ENCODE measurements at places on chromosomes 12 and 14.

DNA sequence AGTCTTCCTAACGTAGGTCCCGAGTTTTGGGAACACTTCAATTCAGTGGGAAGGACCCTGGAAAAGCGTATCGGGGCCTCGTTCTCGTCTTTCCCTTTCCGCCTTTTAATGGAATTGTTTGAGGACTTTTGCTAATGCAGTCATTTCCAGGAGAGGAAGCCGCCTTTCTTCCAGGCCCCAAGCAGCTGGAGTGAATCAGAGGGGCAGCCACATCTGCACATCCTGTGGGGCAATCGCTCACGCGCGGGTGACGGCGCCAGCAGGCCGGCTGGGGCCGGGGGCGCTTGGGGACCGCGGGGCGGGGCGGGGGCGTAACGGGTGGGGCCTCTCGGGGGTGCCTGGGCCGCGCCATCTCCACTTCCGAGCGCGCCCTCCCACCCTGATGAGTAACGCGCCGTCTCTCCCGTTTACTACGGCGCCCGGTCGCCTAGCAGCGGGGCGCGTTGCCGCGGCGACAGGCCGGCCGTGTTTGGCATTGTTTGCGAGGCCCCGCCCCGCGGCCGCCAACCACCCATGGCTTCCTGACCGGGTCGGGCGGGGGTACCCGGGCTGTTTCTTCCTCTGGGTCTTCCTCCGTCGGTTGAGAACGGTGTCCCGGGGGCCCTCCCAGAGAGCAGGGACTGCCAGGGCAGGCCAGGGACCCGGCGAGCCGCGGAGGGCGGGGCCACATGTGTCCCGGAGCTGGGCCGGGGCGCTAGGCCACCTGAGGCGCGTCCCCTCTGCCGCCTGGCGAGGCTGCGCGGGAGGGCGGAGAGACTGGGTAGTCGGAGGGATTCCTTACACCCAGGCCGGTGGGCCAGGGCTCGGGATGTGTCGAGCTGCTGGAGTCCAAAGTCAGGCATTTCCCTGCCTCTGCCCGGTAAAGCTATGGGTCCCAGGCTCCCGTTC lies 2.3 kb downstream of the GSG1 start:
- H3K4me3 ChIP-seq: peak overlapping the region; percentile 45
- H3K4me1 ChIP-seq: peaks cover 8% of the 10 kb centered on the region
- DNase-seq: peak; percentile 74
- peak overlapping the region; percentile 74 for H3K27ac ChIP-seq
- no peaks in the 10 kb centered on the region for H3K36me3 ChIP-seq
- H3K27me3 ChIP-seq: no peaks in the 10 kb centered on the region

DNA sequence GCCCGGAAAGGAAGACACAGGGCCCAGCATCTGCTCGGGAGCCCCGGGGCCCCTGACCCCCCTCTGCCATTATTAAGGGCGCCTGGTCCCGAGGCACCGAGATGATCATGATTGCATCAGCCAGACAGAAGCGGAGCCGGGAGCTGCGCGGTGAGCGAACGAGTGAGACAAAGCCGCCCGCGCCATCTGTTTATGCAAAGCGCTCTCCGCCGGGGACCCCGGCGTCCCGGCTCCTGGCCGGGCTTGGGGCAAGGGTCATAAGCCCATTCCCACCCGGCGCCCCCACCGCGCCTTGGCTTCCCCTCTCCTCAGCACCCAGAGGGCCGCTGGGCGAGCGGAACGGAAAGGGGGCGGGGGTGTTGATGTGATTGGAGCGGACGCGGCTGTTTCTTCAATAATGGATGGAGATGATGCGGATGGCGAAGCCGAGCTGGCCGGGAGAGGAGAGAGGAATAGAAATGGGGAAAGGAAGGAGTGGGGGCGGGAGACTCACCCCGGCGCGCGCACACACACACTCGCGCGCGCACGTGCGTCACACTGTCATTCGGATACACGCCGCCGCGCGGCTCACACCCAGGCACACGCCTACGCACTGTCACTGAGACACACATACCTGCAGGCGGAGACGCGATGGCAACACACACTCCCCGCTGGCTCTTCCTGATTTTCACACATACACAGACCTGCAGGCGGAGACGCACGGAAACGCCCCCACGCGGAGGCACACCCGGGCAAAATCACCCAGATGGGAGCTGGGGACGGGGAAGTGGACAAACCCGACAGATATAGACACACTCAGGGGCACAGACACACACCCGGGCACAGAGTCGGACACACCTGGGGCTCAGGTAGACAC lies 10.7 kb downstream of the STAC3 start:
- no peaks in the 10 kb centered on the region for H3K27me3 ChIP-seq
- no peak overlapping the region for H3K27ac ChIP-seq
- DNase-seq: peak; percentile 34
- H3K4me3 ChIP-seq: peak overlapping the region; percentile 51
- H3K36me3 ChIP-seq: no peaks in the 10 kb centered on the region

DNA sequence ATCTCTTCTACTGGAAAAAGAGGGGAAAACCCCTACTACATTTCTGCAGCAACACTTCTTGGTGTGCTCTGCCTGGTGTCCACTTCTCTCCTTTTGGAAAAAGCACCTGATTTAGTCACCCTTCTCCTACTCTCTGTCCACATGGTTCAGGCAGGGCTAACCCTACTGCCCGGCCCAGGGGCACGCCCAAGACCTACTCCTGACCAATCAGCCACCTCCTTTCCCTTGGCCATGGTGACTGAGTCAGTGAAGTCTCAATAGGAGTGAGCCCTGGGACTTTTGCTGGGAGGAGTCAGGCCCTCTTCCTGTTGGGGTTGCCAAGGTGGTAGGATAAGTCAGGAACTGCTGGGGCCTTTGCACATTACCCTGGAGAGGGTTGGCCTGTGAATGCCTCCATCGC lies 52.5 kb upstream of the MYL2 start:
- H3K4me3 ChIP-seq: no peak overlapping the region
- no peak overlapping the region for H3K27ac ChIP-seq
- peaks cover under 1% of the 10 kb centered on the region for H3K27me3 ChIP-seq
- no peaks in the 10 kb centered on the region for H3K36me3 ChIP-seq
- no peaks in the 10 kb centered on the region for H3K4me1 ChIP-seq
- DNase-seq: no peak

- H3K27ac ChIP-seq: peak overlapping the region; percentile 43
- no peaks in the 10 kb centered on the region for H3K27me3 ChIP-seq
- no peak overlapping the region for H3K4me3 ChIP-seq
- H3K36me3 ChIP-seq: peaks cover 29% of the 10 kb centered on the region
Measured at GRCh38 chr12:6540181-6540877, 6.0 kb downstream of the GAPDH start.

DNA sequence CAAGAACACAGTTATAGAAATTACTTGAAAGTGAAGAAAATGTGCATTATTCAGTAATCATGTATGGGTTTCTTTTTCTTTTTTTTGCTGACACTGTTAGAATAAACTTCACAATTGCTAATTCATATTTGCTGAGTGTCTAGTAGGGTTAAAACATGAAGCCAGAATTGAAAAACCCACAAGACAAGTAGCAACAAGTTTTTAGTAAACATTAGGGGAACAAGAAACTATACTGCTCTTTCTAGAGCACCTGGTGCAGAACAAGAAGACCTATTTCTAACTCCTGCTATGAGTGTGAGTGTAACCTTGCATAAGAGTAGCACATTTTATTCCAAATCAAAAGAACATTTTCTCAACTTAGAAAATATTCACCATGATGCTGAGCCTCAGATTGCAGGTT lies 83.2 kb downstream of the ITPR2 start:
- peak overlapping the region; percentile 31 for H3K27ac ChIP-seq
- no peak overlapping the region for H3K4me3 ChIP-seq
- DNase-seq: no peak
- H3K36me3 ChIP-seq: no peaks in the 10 kb centered on the region
- H3K27me3 ChIP-seq: no peaks in the 10 kb centered on the region

GRCh38 chr14:60861545-60862140 lies 119.2 kb downstream of the TRMT5 start:
- H3K4me3 ChIP-seq: no peak overlapping the region
- H3K36me3 ChIP-seq: no peaks in the 10 kb centered on the region
- H3K27ac ChIP-seq: no peak overlapping the region
- no peaks in the 10 kb centered on the region for H3K27me3 ChIP-seq
- peaks cover 5% of the 10 kb centered on the region for H3K4me1 ChIP-seq

- no peak for DNase-seq
- no peaks in the 10 kb centered on the region for H3K36me3 ChIP-seq
- H3K27me3 ChIP-seq: no peaks in the 10 kb centered on the region
Measured at GRCh38 chr14:78153064-78153341, 17.2 kb upstream of the NRXN3 start.

DNA sequence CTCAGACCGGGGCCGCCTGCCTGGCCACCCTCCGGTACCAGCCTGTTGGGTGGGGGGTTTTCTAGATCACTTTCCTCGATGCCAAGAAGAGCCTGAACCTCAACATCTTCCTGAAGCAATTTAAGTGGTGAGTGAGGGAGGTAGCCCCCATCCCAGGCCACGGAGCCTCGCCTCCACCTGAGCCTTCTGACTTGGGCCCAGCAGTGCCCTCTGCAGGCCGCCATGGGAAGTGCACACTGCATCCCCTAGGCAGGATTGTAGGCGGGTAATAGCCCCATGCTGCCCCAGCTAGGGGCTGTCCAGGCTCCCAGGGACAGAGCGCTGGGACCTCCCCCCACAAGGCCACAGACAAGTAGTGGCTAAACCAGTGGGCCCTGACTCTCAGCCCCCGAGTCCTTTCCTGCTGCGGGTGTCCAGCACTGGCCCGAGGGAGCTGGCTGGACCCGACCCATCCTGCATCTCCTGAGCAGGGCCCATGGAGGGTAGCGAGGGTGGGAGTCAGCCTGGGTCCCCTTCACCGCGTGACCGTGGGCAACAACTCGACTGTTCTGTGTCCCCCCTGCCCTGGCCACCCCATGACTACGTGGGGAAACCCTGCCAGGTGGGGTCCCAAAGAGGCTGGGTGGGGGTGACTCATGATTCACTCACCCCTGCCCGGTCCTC lies 15.3 kb upstream of the ADSS1 start:
- H3K27me3 ChIP-seq: no peaks in the 10 kb centered on the region
- DNase-seq: peak; percentile 77
- no peaks in the 10 kb centered on the region for H3K4me1 ChIP-seq
- H3K36me3 ChIP-seq: peaks cover 16% of the 10 kb centered on the region
- H3K27ac ChIP-seq: no peak overlapping the region
- no peak overlapping the region for H3K4me3 ChIP-seq

All from liver (tissue), 10 donors.